AG20443 (cell line): ENCODE measurements at places on chromosomes 3 and 15.

- no peak for DNase-seq
These were observed 63.9 kb upstream of the HES1 start for GRCh38 chr3:194072097-194072428.

DNA sequence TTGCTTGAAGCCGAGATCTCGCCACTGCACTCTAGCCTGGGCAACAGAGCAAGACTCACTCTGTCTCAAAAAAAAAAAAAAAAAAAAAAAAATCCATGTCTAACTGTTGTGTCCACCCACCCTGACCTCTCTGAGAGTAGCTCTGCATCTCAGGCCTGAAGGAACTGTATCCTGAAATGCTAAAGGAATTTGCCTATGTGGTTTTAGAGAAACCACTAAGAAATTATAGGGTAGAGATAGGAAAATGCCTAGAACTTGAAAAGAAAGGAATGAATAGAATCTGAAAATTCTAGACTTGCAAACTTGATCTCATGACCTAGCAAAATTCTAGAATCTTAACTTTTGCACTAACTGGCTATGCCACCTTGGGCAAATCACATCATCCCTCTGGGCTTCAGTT lies 217.5 kb upstream of the ROPN1 start:
- DNase-seq, result peak; percentile 21

DNA sequence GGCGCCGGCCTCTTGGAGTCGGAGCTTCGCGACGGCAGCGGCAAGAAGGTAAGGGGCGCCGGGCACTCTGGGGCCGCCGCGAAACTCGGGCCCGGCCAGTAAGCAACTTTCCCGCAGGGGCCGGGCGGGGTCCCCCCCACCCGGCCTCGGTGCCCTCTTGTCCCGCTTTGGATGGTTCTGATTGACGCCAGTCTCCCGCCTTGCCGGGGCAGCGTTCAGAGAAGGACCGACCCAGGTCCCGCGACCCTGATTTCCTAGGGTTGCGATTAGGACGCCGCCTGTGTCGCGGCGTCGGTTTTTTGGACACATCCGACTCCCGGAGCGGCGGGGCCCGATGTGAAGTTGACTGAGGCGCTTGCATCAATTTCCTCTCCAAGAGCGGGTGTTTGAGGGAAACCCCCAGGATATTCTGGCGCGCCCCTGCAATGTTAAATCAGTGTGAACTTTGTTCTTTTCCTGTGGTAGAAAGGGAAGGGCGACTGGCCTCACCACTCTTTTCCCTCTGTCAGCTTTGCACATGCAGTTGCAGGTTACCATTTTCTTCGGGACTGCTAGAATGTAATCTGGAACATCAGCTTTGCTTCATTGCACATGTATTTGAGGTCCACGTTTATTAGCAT lies 755 bp downstream of the PDE8A start:
- no peak for DNase-seq

- no peak for DNase-seq
These were observed 3.8 kb downstream of the SELENOS start for GRCh38 chr15:101273534-101273933.
